ENCODE measurements at places on chromosomes 4 and X. TPM values are rescaled to one million over a fixed set of nuclear protein-coding genes. Genes with fewer than 3 reads are reported as not detected.

The GLA gene
- total RNA-seq = 31.2 TPM

The RBM46 gene
- not detected for total RNA-seq

The PARM1 gene
- 0.86 TPM for total RNA-seq

The SYP gene
- total RNA-seq = under 0.01 TPM

The CFAP299 gene
- 3.9 TPM for total RNA-seq

The TSPAN7 gene
- not detected for total RNA-seq

DNA sequence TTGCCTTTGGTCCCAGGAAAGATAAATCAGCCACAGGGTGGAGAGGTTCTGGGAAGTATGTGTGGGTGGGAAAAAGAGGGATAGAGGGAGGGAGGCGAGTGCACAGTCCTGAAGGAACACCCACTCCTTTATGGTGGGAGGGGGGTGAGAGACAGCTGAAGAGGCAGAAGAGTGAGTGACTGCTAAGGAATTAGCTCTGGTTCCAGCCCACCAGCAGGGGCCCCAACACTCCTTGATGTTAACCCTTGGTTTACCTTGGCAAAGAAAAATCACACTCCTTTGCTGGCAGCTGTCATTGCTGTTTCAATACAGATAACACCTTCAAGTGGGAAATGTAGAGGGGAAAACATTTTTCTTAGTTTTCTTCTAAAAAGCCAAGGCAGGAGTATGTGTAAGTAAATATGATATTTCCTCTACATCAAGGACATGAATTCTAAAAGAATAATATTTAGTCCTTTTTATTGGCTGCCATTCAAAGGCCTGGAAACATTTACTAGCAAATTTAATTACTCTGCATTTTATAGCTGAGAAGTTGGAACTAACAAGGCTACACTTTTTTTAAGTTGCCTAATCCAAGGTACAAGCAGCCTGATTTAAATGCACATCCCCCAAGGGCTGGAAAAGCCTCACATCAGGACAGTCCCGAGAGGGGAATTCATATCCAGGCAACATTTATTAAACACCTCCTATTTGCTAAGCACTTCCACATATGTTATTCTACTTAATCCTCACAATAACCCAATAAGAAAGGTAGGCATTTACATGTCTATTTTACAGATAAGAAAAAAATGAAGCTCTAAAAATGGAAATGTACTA, 81.7 kb downstream of the HS6ST2 start:
- peak; percentile 7 for DNase-seq

DNA sequence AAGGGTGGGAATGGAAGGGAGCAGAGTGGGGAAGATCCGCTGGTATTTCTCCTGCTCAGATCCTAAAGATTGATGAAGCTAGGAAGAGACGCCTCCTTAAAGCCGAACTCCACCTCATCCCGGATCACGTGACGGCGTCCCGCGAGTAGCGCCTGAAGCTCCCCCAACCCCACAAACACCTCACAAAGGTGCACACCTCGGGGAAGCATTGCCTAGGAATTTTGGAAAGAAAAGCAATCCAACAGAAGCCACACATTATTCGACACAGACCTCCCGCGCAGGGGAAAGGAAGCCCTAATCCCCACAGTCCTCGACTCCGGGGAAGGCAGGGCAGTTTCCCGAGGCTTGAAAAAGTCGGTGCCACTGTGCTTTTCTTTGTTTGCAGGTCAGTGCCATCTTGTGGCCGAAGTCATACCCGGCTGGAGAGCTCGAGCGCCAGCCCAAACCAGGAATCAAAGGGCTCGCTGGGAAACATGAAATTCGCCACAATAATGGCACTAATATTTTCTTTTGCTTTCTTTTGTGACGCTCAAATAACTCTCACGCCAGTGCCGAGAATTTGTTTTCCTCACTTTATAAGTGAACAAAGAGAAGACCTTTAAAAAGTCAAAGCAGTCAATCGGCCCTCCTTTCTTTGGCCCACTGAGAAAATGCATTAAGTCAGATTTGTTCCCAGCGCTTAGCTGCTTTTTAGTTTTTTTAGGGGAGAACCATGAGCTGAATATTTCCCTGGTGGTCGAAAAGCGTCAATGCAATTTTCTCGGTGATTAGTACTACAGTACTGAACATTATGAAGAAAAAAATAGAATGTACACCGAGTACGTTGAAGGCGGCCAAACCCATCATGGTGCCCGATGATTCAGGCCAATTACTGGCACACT, at the start of gene NPY1R:
NPY1R (minus strand) TSS at position 71 of the 881 bp plus-strand sequence. CDS start 6,042 bp downstream, outside the sequence.
- DNase-seq = peak; percentile 81

DNA sequence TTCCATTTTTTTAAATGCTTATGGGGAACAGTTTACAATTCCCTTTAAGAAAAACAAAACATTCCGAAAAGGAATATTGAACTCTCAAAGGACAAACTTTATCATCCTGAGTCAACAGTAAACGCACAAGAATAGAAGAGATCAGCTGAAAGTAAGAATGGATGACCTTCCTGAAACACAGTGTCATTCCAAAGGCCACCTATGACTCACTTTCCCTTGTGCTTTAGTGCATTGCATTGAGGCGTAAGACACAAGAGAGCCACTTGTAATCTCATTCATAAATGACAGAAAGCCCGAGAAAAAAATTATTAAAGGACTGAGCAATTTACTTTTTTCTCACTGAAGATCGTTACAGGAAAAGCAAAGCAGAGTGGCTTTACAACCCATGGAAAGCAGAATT, 1062.4 kb upstream of the DIAPH2 start:
- DNase-seq = no peak

DNA sequence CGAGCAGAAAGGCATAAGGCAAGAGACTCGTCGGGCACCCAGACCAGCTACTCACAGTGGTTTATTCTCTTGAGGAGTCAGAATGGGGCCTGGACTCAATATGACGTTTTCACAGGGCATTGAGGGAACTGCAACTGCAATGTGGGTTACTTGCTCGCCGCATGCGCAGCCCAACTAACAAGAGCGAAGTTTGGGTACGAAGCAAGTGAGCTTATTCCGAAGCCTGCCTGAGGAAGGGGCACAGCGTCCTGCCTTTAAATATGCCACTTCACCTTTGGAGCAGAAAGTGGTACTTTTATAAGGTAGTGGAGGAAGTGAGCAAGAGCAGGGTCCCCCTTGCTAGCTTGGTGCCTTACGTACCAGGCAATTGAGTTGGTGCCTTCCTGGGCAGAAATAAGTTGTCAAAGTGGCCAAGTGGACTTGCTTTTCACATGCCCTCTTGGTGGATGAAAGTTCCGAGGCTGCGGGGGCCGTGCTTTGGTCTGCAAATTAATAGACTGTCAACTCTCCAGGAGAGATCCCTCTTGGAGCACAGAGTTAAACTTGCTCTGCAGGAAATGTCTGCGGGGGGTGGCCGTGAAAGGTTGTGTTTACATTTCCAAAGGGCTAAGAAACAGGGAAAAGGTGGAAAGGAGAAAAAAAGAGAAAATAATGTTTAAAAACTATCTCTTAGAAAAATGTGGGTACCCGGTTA, 480.4 kb downstream of the TRIML1 start:
- no peak for DNase-seq

Measured in fibroblast of villous mesenchyme (primary cell).